ENCODE measurements at places on chromosomes 13 and 19. TPM values are rescaled to one million over a fixed set of nuclear protein-coding genes. Genes with fewer than 3 reads are reported as not detected.

CCDC97 gene
- 65.3 TPM for total RNA-seq

MZT1 gene
- total RNA-seq: 6.5 TPM

GRCh38 chr19:926589-927350, 935 bp downstream of the ARID3A start:
- peak; percentile 64 for DNase-seq

GRCh38 chr13:94317063-94317491, 162.4 kb downstream of the DCT start:
- DNase-seq: no peak

DNA sequence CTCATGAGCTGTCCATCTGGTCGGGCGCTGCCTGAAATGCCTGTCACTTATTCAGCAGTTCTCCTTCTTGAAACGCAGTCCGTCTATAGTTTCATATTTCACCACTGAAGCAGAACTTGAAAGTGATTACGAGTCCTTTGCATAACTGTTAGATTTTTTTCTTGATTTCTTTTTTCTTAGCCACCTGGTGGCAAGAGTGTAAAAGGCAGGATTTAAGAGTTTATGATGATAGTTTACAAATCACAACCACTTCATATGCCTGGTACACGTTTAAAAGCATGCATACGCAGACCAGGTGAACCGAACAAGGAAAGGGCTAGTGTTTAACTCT, 45.8 kb downstream of the GGACT start:
- DNase-seq: no peak

DNA sequence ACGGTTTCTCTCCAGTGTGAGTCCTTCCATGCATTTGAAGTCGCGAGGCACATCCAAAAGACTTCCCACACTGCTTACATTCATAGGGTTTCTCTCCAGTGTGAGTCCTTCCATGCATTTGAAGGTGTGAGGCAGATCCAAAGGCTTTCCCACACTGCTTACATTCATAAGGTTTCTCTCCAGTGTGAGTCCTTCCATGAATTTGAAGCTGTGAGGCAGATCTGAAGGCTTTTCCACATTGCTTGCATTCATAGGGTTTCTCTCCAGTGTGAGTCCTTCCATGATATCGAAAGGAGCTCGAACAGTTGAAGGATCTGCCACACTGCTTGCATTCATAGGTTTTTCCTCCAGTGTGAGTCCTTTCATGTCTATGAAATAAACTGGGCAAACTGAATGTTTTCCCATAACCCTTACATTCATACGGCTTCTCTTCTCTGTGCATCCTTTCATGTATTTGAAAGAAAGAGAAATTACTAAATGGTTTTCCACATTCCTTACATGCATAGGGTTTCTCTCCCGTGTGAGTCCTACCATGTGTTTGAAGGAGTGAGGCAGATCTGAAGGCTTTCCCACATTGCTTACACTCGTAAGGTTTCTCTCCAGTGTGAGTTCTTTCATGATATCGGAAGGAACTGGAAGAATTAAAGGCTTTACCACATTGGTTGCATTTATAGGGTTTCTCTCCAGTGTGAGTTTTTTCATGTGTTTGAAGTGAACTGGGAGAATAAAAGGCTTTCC, 20.3 kb downstream of the ZNF433 start:
- DNase-seq: no peak

ZNF649 gene
- total RNA-seq: 21.9 TPM

SOX1 gene
- total RNA-seq: not detected

Data from activated B cell treated with CpG ODN at 0.5 μM for 24 hours (primary cell).